ENCODE measurements at places on chromosomes 16 and 17. TPM values are rescaled to one million over a fixed set of nuclear protein-coding genes. Genes with fewer than 3 reads are reported as not detected.

AURKB gene
- total RNA-seq: 13.5 TPM

ZFP1 gene
- total RNA-seq: 16.5 TPM

ANKRD40CL gene
- total RNA-seq: not detected

MT3 gene
- 12.6 TPM for total RNA-seq

WNT3 gene
- total RNA-seq: 1.9 TPM

RIPOR1 gene
- total RNA-seq: 20.2 TPM

NATD1 gene
- 8.7 TPM for total RNA-seq

XAF1 gene
- 8.3 TPM for total RNA-seq

CLEC3A gene
- total RNA-seq: not detected

SEZ6 gene
- 0.04 TPM for total RNA-seq

CHD9NB gene
- total RNA-seq: 1.7 TPM

ITGA2B gene
- total RNA-seq: 2.0 TPM

GRAPL gene
- total RNA-seq: 1.1 TPM

YBX2 gene
- 0.58 TPM for total RNA-seq

ENO3 gene
- total RNA-seq: 1,492 TPM

KRT36 gene
- not detected for total RNA-seq

ABCC3 gene
- 0.27 TPM for total RNA-seq

MED1 gene
- 18.5 TPM for total RNA-seq

PNPO gene
- 11.8 TPM for total RNA-seq

GGT6 gene
- 0.04 TPM for total RNA-seq

GAS2L2 gene
- total RNA-seq: 0.04 TPM

TBC1D26 gene
- total RNA-seq: 0.31 TPM

NAGS gene
- 0.58 TPM for total RNA-seq

TMC7 gene
- 0.84 TPM for total RNA-seq

QPRT gene
- 57.1 TPM for total RNA-seq

TNFRSF17 gene
- not detected for total RNA-seq

CLDN7 gene
- 0.71 TPM for total RNA-seq
